Smooth muscle cell of trachea (primary cell): ENCODE measurements at places on chromosomes 12 and 14. TPM values are rescaled to one million over a fixed set of nuclear protein-coding genes. Genes with fewer than 3 reads are reported as not detected.

VPS29 gene
- 55.1 and 110 TPM in 2 replicates for total RNA-seq

BMAL2 gene
- total RNA-seq, result 28.8 and 71.3 TPM in 2 replicates

GALNT6 gene
- total RNA-seq, result 98.1 and 191 TPM in 2 replicates

SMARCC2 gene
- total RNA-seq, result 42.6 and 58.9 TPM in 2 replicates

RNU4-1 gene
- under 0.01 TPM in 2 replicates for total RNA-seq

P2RX7 gene
- total RNA-seq, result 3.8 and 4.6 TPM in 2 replicates

TAS2R42 gene
- total RNA-seq, result not detected in 2 replicates

RNF212B gene
- total RNA-seq, result not detected in 2 replicates

ZNF84 gene
- 24.1 and 31.4 TPM in 2 replicates for total RNA-seq

ZFHX2 gene
- total RNA-seq, result 0.15 and 0.66 TPM in 2 replicates

FAM90A1 gene
- 0.33 TPM in 1 of 2 replicates, not detected in the other for total RNA-seq

OTUB2 gene
- total RNA-seq, result 1.7 and 2.8 TPM in 2 replicates

PPP4R4 gene
- total RNA-seq, result 0.44 and 2.8 TPM in 2 replicates

RASSF9 gene
- 0.66 and 0.87 TPM in 2 replicates for total RNA-seq

TMEM253 gene
- total RNA-seq, result 0.33 TPM in 1 of 2 replicates, not detected in the other

PRICKLE1 gene
- total RNA-seq, result 3.6 and 8.1 TPM in 2 replicates

PLA2G1B gene
- total RNA-seq, result 0.33 TPM in 1 of 2 replicates, not detected in the other

ARHGEF40 gene
- 55.2 and 59.9 TPM in 2 replicates for total RNA-seq

ANO4 gene
- 0.44 and 1.3 TPM in 2 replicates for total RNA-seq

TXNRD1 gene
- 582 and 1,066 TPM in 2 replicates for total RNA-seq

IL23A gene
- 0.50 and 0.58 TPM in 2 replicates for total RNA-seq

DTX1 gene
- total RNA-seq, result 0.83 TPM in 1 of 2 replicates, not detected in the other

SLC39A5 gene
- not detected in 2 replicates for total RNA-seq

STAC3 gene
- total RNA-seq, result 1.3 TPM in 1 of 2 replicates, not detected in the other

TRIAP1 gene
- total RNA-seq, result 23.0 and 24.9 TPM in 2 replicates

KCNC2 gene
- total RNA-seq, result not detected in 2 replicates

CD163L1 gene
- under 0.01 TPM in 1 of 2 replicates, not detected in the other for total RNA-seq

SLC39A2 gene
- total RNA-seq, result 0.17 TPM in 1 of 2 replicates, not detected in the other

PPP1R1A gene
- total RNA-seq, result not detected in 2 replicates

GLTP gene
- total RNA-seq, result 59.0 and 87.4 TPM in 2 replicates
